Cortex of kidney (tissue), 1 donor: ENCODE measurements at places on chromosomes 12 and 14.

DNA sequence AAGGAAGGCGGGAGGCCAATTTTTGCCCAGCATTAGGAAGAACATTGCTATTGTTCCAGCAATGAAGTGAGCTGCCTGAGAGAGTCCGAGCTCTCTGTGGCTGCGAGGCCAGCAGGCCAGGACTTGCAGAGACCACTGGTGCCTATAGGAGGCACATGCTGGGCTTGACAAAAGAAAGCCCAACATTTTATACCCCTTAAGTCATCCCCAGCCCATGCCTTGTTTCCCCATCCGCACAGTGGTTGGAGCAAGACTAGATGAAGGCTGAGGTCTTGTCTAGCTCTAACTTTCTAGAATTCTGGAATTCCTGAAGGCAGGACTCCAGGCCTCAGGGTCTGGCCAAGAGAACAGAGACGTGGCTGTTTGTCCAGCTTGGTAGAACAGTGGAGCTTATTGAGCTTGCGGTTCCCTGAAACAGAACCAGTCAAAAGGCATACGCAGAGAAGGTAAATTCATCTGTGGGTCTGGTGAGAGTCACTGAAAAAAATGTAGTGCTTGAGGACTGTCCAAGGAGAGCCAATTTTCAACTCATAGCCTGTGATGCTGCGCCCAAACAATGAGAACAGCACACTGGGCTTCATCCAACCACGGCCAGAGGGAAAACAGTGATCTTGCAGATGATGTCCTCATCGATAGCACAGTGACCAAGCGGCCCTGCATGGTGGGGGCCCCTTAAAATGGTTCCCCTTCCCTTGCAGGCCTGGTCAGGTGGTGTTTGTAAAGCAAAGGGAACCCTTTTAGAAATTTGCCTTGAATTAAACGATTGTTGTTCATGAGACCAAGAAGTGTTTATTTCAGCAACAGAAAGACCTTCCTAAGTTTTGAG is 27.1 kb upstream of the COL2A1 start:
- DNase-seq = no peak

GRCh38 chr12:101002696-101003419 is 207.2 kb downstream of the SLC5A8 start:
- DNase-seq = no peak

DNA sequence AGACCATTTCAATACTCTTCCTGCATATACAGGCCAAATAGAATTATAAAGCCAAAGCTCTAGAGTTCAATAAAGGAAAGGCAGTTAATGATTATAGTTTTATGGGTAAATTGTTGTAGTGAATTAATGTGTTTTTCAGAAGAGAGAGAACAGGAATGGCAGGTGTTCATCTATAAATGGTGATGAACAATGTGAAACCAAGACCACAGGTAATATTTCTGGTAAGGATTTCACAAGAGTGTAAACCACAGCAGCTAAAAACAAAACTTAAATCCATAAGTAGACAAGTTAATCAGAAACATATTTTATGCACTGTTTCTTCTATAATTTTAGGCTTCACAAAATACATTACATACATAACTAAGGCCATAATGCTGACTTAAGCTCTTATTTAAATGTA is 204.4 kb downstream of the SYT1 start:
- no peak for DNase-seq

DNA sequence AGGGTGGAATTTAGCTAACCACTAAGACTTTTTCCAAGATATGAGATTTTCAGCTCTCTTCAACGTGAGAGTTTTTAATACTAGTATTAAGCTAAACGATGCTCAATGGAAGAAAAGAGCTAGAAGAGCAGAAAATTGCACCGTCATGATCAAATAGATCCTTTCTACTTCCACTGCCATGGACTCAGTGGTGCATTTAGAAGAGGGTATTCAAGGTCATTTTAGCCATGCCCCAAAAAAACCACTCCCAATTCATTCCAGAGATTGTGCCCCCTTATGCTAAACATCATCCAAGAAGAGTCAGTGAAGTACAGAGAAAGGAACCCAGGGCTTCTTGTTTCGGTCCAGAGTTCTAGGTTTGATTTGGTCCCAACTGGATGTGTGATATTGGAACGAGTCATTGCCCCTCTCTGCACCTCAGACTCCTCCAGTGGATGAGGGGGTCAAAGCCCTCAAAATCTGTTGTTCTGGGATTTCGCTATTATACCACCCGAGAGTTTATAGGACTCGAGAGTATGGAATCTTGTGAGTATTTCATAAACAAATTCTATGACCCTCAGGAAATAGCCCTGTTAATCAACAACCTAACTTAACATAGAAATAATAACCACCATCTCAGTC is 55.2 kb downstream of the DAD1 start:
- DNase-seq = no peak

DNA sequence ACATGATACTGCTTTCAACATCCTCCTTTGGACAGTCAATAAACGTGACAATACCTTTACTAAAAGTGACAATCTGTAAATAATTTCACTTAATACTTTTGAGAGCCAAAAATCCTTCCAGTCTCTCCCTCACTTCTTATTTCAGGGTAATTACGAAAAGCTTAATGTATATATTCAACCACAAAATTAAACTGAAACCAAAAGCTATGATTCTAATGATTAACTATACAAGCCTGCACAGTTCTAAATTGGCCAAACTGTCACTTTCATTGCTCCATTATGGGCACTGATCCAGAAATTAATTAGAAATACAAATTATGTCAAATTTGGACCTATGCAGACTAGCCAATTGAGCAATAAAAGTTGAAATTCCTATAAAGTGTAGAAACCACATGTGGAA is 696.5 kb upstream of the MIS18BP1 start:
- DNase-seq = no peak

- DNase-seq = no peak
Measured at GRCh38 chr14:94124582-94125377, 4.6 kb downstream of the IFI27L2 start.

DNA sequence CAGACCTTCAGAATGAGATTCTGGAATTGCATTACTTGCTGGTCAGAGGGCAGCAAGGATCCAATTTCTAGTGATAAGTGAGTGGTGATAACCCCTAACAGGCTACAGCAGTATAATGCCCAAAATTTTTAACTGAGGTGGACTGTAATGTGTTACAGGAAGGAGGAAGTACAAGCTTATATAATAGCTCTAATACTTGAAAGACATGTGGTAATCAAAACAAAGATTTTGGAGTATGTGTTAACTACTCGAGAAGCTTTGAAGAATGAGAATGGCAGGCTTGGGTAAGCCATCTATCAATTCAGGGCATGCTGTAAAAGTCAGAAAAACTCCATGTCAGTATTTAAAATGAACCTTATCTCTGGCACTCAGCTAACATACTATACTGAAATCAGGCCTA is 70.5 kb downstream of the ANKS1B start:
- DNase-seq = no peak

GRCh38 chr14:58738189-58738836 is 100.6 kb downstream of the DACT1 start:
- no peak for DNase-seq

- no peak for DNase-seq
Measured at GRCh38 chr14:31855262-31855661, 221.8 kb upstream of the ARHGAP5 start.

DNA sequence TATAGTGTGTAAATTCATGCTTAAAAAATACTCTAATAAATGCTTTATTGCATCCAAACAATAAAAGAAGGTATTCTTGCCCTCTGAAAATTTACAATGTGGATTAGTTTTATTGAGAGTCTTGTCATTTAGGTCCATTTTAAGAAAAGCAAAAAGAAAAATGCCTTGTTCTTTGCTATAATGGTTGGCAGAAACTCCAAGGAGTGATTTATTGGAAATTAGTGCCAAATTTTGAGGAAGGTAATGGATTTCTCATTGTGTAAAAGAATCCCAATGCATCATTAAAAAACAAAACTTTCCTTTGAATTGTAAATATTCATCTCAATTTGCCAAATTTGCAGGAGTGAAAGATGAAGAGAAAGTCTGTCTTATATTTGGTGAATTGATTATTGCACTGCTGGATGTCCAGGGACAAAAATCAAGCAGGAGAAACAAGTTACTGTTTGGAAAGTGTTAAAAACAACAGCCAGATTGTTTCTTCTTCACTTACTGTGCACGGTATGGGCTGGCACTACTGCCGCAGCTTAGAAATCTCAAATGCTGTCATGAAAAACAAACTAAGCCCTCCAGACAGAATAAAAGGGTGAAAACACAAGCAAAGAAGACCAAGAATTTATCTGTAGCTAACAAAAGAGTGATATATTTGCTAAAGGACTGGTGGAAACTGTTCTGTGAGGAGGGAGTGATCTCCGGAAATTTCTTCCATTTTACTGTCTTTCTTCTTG is 511.7 kb downstream of the TMTC2 start:
- no peak for DNase-seq

GRCh38 chr14:90663680-90664079 is 152.6 kb downstream of the TTC7B start:
- DNase-seq = no peak

DNA sequence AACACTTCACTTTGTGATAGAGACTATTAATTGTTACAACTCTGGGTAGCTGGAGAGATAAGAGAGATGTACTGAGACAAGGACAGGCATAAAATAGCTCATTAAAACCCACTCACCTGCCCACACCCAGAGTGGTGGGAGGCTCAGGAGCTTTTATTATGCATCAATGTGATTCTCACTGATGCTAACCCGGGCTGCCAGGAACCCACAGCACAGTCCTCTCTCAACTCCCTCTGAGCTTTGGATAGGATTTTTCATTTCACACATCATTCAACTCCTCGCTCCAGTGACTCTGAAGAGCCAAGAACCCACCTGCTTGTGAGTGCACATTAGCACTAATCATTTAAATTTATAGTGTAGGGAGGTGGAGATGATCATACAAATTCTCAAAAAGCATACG is 827.9 kb downstream of the FLRT2 start:
- DNase-seq = no peak

DNA sequence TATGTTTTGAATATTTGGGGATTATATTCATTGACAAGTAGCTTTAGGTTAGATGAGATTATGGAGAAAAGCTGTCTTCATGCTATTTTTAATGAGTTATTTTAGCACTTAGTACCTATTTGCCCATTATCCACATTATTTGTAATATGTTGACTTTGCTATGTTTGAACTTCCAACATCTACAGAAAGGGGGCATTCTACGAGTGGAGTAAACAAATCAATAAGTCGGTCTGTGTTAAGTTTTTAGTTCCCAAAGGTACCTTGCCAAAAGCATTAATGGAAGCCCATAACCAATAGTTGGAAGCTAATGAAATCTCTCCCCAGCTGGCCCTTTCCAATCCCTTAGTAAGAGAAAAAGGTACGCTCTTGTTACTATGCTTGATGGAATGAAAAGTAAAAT is 250.0 kb upstream of the E2F7 start:
- DNase-seq = no peak

GRCh38 chr12:107607464-107608392 is 77.9 kb upstream of the PWP1 start:
- DNase-seq = no peak

- no peak for DNase-seq
Measured at GRCh38 chr12:80064269-80064668, 35.1 kb upstream of the OTOGL start.

GRCh38 chr12:20367583-20368113 is 689 bp upstream of the PDE3A start:
- no peak for DNase-seq

GRCh38 chr12:100875156-100875555 is 80.6 kb downstream of the ANO4 start:
- no peak for DNase-seq

GRCh38 chr14:101151226-101151926 is 247.9 kb upstream of the RTL1 start:
- no peak for DNase-seq

GRCh38 chr14:89524990-89525667 is 108.1 kb upstream of the FOXN3 start:
- DNase-seq = no peak

GRCh38 chr14:95980402-95980801 is 58.8 kb upstream of the C14orf132 start:
- no peak for DNase-seq

DNA sequence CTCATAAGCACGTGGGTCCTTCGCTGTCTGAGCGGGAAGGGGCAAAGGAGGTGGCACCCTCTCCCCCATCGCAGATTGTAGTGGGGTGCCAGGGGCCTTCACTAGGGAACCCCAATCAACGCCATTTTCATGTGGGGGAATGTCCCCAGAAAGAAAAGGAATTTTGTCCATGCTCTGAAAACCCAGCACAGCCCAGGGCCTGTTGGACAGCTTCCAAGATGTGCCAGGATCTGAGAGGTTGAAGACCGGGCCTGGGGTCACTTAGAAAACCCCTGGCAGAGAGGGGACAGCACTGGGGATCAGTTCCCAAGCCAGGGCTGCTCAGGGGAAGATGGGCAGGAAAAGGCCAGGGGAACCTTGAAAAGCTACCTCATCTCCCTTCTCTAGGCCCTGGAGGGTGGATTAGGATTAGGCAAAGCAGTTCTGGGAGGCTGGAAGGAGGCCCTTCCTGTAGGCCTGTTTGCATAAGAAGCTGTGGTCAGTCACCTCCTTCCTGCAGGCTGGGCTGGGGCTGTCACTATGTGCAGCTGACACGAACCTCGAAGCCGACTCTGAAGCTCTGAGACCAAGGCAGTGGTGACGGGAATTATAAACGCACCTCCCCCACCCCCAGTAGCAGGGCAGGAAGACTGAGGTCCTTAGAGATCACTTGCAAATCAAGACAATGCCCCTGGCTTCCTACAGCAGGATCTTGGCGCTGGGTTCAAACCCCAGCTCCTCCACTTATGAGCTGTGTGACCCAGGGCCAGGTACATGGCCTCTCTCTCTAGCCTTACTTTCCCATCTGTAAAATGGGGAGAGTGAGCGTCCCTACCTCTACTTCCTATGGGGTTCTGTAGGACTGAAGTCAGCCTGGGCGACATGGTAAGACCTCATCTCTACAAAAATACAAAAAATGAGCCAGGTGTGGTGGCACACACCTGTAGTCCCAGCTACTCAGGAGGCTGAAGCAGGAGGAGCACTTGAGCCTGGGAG is 29.0 kb downstream of the TESC start:
- DNase-seq = no peak

DNA sequence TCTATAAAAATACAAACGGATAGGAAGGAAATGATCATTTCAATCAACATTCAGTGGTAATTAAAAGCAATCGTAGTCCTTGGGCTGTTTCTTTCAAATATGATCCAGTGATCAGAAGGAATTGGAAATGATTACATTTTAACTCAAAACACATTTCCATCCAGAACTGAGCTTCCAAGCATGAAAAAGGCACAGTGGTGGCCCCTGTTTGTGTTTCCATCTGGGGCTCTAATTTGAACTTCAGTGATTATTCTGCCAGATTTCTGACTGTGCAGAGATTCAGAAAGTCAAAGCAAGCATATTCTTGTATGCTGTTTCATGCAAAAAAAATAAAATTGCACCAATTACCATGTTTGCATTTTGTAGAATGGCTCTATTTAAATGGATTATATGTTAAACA is 157.0 kb upstream of the LMNTD1 start:
- DNase-seq = no peak

- DNase-seq = no peak
Measured at GRCh38 chr14:34853041-34853440, 22.1 kb downstream of the BAZ1A start.

DNA sequence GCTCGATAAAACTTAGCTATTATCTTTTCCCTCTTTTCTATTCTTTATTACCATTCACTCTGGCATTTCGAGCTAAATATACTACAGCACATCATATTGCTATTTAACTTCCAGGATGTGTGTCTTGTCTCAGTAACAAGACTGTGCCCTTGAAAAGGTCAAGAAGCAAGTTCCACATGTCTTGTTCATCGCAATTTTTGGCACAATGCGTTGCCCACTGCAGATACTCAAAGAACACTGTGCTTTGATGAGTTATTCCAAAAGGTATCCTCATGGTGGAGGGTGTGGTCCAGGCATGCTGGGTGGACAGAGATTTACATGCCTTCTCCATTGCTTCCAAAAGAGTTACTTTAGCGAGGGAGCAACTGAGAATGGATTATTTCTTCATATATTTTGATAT is 6.6 kb downstream of the E2F7 start:
- DNase-seq = no peak
